Stimulated activated naive B cell treated with anti-CD40 and anti-IgM and Interleukin-4, amounts not matched to agents 10 μg/mL and 1 μg/mL and 100 μg/mL, for 72 hours (primary cell): ENCODE measurements at places on chromosomes 4 and X.

DNA sequence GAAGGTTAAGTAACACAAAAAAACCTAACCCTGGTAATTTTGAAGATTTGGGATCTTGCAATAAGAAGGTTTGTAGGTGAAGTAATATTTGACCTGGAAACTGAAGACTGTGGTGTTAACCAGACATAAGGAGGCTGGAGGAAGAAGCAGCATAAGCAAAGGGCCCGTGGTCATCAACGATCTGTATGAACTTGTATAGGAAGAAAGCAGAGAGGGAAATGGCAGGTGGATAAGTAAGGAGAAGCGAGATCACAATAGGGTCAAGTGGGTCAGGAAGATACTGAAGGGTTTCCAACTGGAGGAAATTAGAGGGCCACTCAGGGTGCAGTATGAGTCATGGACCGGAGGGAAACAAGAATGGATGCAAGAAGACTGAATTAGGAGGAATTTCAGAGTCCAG, 103.8 kb upstream of the SORBS2 start:
- DNase-seq: no peak

DNA sequence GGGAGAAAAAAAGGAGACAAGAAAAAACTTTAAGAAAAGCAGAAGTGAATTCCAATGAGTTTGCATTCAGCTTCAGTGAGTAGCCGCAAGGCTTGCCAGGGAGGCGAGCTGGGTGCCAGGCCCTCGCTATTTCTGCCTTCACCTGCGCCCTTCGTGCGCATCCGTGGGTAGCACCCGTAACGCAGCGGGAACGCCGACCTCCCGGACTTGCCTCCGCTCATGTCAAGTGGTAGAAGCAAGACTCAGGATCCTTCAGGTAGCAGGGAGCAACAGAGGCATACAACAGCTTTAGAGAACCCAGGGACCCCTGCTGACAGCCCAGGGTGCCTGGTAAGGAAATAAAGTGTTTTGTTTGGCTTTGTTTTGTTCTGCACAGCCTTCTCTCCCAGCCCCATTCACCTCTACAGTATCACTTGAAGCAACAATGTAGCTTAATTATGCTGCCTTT, 140.0 kb upstream of the BCOR start:
- DNase-seq: no peak

- no peak for DNase-seq
Measured at GRCh38 chrX:78513971-78514738, 145.0 kb downstream of the RTL3 start.

GRCh38 chr4:16993956-16994840, 95.8 kb upstream of the LDB2 start:
- DNase-seq: no peak

DNA sequence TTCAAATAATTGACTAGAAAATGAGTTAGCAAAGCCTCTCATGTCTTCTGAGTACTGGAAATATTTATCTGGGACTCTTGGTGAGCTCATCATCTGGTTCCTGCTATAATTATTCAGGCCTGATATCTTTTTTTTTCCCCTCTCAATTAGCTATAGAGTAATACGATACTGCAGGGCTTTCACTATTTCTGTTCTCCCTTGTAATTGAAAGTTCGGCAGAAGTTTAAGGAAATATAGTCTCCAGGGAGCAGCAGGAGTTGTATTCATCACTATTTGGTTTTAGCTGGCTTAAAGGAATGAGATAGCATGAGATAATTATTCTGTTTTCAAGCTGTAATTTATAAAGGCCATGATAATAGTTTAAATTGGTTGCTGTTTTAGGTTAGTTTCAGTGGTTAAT, 378.6 kb upstream of the EPHA5 start:
- DNase-seq: no peak

DNA sequence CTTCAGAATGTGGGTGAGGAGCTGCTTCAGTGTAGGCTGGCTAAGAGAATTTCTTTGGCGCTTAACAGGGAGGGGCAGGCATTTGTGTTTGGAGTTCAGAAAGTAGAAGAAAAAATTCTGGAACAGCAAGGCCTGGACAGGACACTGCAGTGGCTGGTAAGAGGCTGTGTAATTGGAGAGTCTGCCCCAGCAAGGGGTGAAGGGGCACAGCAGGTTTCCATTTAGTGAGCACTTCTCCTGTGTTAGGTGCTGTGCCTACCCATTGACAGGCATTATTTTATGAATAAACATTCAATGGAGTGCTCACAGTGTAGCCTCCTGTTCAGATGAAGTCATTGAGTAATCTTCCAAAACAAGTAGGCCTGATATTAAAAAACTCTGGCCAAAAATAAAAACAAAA, 10.7 kb upstream of the CPE start:
- DNase-seq: no peak

DNA sequence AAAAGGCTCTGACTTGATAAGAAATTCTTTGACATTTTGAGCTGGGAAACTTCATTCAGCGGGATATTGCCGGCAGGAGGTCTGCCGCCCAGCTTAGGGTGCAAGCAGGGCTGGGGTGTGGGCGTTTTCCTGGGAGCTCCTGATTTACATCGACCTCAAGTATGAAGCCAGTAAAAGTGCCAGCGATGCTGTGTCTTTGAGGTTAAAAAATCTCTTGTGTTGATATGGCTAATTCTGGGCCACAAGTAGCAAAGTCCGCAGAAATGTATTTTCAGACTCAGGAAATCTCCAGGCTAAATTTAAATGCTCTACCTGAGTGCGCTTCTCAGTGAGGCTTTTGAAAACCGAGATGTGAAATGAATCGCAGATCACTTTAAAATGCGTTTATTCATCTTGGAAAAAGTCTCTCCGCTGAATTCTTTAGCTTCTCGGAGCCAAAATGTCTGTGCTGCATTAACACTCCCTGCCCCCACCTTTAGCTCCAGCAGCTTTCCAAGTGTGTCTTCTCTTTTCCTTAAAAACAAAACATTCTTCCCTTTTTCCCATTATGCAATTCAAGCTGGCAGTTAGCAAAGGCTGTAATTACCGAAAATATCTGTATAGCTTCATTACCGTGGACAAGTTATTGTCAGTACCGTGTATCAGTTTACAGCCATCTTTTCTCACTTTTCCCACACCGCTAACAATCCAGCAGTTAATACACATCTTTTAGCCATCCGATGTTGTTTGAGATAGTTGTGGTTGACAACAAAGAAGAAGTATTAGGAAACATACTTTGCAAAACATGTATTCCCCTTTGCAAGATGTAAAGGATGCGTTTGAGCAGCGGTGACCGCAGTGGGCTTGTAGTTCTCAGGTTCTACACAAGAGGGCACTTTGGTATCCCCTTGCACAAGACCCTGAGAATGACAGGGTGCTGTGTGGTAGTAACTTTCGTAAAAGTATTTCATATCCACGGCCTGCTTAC, 136.0 kb upstream of the STX18 start:
- DNase-seq: no peak

- no peak for DNase-seq
Measured at GRCh38 chr4:176883108-176883550, 90.4 kb upstream of the VEGFC start.
